Activated naive CD4-positive, alpha-beta T cell treated with anti-CD3 and anti-CD28 coated beads, Interleukin-2, amount 10 ng/mL, durations not matched to agents 7 days and 5 days (primary cell): ENCODE measurements at places on chromosomes 6 and 20.

DNA sequence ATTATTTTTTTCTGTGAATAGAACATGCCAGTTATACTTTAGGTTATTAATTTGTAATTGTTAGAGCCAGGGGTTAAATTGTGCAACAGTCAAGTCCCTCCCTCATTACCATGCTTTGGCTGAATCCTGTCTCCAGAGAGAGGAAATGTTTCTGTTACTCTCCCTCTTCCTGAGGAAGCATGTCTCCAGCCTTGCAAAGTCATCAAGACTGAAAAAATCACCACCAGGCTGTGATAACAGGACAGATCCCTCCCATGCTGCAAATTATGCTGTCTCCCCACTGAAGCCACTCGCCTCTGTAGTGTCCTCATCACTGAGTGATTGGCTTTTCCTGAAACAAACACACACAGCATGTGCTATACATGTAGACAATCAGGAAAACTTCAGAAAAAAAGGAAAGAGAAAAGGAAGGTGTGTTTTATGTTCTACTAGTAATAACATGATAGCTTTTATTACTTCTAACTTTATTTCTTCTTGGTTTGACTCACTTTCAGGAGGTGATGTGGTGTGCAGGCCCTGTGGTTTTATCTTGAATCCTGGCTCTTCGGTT lies 290.0 kb upstream of the JAG1 start:
- no peak for DNase-seq

DNA sequence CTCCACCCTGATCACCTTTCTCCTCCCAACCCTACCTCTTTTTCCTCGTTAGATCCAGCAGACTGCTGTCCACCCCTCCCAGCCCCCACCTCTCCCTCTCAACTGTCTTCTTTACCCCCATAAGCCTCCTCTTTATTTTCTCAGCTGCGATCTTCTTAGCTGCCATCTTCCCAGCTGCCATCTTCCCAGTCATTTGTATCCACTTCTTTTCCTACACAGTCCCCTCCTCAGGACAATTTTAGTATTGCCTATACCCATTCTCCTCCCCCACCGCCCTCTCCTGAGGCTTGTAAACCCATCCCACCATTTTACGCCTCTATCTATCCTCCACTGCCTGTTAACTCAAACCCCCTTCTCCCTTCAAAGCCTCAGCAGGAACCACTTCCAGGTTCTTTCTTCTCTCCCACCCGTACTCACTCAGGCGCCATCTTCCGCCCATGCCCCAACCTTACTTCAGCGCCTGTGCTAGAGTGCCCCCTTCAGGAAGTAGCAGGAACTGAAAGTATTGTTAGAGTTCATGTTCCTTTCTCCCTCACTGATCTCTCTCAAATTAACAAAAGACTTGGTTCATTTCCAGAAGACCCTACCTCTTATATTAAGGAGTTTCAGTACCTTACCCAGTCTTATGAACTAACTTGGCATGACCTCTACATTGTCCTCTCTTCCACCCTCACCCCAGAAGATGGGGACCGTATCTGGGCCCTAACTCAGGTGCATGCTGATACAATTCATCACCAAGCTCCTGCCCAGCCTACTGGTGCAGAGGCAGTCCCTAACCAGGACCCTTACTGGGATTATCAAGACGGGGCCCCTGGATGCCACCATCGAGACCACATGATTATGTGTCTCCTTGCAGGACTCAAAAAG lies 236.0 kb downstream of the ADGRG6 start:
- DNase-seq = peak; percentile 34

GRCh38 chr20:56796345-56796744 lies 167.2 kb downstream of the TFAP2C start:
- DNase-seq = no peak

GRCh38 chr6:113882336-113883022 lies 25.3 kb downstream of the MARCKS start:
- DNase-seq = no peak

GRCh38 chr6:13131935-13132661 lies 196.2 kb downstream of the TBC1D7 start:
- no peak for DNase-seq

- no peak for DNase-seq
These were observed 226.4 kb downstream of the FNDC1 start for GRCh38 chr6:159395609-159396008.

DNA sequence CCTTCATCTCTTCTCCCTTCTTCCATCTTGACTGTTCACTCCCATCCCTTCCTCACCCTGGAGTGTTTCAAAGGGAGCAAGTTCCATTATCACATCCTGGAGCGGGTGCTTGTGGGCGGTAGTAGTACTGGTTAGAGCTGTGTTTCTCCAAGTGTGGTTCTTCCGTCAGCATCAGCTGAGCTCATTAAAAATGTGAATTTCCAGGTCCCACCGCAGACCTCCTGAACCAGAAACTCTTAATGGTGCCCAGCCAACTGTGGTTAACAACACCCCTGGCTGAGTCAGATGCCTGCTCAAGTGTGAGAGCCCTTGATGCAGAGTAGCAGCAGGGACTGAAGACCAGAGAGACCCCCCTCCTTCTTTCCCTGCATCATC lies 24.4 kb downstream of the ANGPT4 start:
- no peak for DNase-seq

DNA sequence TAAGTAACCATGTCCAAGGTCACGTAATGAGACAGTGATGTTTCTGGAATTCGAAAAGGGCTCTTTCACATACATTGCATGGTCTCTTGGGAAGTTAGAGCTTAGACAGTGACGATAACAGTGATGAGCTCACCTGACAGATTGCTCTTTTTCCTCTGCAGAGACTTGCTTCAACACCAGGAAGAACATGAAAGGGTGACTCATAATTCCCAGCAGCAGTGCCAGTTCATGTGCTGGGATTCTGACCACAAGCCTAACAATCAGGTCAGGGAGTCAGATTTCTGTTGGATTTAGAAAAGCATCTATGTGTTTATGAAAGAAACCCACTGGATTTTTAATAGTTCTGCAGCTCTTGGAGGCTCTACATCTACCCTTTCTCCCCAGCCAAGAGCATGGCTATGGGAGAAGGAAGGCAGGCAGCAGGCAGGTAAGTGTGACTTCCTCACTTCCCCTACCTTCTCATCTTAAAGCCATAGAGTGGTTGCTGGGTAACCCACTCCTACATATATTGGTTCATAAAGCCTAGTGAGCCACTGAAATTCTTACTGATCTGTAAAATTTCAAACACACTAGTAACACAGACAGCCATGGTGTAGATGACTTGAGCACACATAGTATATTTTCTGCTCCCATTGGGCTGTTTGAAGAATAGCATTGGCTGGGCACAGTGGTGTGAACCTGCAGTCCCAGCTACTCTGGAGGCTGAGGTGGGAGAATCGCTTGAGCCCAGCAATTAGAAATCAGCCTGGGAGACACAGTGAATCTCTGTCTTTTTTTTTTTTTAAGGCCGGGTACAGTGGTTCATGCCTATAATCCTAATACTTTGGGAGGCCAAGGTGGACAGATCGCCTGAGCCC lies 44.4 kb upstream of the LOC128125822 start:
- no peak for DNase-seq

GRCh38 chr6:32046450-32047083 lies 8.4 kb downstream of the CYP21A2 start:
- no peak for DNase-seq

GRCh38 chr6:33758815-33759216 lies 12.1 kb upstream of the IP6K3 start:
- no peak for DNase-seq

- DNase-seq = no peak
These were observed 8.7 kb downstream of the NSFL1C start for GRCh38 chr20:1457992-1458391.

DNA sequence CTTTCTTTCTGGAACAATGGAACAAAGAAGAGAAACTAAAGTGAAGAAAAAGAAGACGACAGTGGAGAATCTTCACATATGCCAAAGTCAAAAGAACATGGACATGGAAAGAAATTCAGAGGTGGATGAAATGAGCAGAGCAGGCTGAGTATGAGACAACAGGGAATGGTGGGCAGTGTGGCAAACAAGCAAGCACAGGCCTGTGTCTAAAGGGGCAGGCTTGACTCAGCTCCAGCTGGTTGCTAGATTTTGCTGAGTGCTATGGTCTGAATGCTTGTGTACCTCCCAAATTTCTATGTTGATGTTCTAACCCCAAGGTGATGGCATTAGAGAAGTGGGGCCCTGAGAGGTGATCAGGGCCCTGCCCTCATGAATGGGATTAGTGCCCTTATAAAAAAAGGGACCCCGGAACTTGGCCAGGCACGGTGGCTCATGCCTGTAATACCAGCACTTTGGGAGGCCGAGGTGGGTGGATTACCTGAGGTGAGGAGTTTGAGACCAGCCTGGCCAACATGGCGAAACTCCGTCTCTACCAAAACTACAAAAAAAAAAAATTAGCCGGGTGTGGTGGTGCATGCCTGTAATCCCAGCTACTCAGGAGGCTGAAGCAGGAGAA lies 49.6 kb downstream of the ZMYND8 start:
- DNase-seq = no peak

DNA sequence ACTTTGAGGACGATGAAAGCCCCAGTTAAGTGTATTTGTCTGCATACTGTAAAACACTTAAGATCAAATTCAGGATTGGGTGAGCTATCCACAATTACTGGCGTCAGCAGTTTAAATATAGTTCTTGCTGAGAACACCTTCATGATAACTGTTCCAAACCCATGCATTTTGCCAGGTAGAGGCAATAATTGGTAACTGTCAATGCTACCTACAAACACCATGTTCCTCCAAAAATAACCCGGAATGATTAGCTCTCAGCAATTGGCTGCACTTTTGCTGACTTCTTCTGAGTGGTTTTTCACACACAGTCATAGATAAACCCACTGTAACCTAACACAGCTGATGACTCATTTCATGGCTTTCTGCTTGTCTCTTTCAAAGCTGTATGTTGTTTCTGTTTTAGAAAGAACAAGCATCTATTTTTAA lies 1358.6 kb upstream of the GJE1 start:
- DNase-seq = no peak

DNA sequence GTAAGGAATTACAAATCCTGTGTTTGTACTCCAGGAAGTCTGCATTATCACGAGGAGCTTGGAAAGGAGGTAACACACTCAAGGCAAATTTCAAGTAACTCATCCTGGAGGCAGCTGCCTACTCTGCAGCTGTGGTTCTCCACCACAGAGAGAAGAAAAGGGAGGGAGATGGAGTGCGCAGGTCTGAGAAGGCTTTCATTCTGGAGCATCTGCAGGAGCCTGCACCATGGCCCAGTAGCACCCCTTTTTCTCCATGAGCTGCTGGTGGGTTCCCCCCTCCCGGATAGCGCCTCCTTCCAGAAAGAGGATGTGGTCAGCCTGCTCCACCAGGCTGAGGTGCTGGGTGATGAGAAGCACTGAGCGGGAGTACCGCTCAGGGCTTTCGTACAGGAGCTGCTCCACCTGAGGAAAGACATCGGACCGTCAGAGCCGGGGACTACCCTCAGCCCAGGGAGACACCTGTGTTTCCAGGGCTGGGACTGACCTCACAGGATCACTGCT lies 1.6 kb upstream of the PSMB8 start:
- peak; percentile 69 for DNase-seq

GRCh38 chr6:168070804-168071203 lies 8.2 kb downstream of the FRMD1 start:
- DNase-seq = no peak

DNA sequence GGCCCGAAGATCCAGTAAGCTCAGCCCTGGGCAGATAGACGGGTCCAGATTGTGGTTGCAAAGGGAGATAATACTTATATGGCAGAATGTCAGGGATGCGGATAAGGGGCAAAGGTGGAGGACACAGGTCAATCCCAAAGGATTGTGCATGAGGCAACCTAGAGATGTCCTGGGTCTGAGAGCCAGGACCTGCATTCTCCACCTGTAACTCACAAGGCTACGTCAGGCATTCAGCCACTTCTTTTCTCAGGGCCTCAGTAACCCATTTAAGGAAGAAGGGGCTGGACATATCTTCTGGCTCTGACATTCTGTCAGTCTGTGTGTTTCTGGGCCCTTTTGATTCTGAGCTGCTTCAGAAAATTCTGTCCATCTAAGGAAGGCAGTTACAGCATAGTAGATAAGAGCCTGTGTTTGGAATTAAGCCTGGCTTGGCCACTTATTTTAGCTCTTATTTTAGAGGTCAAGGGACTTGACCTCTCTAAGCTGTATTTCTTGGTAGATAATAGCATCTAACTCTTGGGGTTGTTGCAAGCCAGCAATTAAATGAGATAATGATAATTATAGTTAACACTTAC lies 40.2 kb downstream of the CNBD2 start:
- DNase-seq = no peak

DNA sequence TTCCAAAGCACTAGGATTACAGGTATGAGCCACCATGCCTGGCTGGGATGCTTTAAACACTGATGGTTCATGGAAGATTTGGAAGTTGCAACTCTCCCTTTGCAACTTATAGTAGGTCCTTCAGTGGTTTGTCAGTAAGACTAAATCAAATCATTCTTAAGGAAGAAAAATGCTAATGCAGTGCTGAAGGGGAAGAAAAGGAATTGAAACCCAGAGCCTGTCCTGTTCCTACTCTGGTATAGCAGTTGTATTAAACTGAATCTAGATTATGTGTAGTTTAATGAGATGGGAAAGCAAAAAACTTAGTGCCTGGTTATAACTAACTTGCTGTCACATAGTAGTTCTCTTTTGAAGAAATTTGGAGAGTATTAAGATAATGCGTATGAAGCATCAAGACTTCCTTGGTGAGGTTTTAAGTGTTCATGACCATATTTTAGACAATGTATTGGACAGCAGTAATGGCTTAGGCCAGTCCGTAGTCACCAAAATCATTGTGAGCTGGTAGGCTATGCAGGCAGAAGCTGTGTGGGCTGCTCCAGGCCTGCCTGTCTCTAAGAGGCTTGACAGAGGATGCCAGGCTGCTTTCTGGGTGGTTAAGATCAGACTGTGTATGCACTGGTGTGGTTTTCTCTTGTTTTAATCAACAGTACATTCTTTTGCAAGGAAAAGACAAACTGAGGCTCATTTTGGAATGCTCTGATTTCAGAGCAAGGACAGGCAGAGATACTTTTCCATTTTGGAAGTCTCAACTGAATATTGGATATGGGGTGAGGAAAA lies 14.0 kb downstream of the PAQR8 start:
- peak; percentile 49 for DNase-seq

GRCh38 chr20:41478026-41478425 lies 111.4 kb upstream of the EMILIN3 start:
- no peak for DNase-seq

- DNase-seq = no peak
These were observed 62.9 kb downstream of the ARHGAP18 start for GRCh38 chr6:129647044-129647443.

- no peak for DNase-seq
These were observed 120.2 kb downstream of the JARID2 start for GRCh38 chr6:15366003-15366535.

GRCh38 chr6:98581705-98582104 lies 252.7 kb upstream of the POU3F2 start:
- DNase-seq = no peak
